DMS53 (cell line): ENCODE measurements at places on chromosomes 1 and 21.

- DNase-seq: no peak
Measured at GRCh38 chr1:115173151-115173550, 83.8 kb upstream of the TSPAN2 start.

DNA sequence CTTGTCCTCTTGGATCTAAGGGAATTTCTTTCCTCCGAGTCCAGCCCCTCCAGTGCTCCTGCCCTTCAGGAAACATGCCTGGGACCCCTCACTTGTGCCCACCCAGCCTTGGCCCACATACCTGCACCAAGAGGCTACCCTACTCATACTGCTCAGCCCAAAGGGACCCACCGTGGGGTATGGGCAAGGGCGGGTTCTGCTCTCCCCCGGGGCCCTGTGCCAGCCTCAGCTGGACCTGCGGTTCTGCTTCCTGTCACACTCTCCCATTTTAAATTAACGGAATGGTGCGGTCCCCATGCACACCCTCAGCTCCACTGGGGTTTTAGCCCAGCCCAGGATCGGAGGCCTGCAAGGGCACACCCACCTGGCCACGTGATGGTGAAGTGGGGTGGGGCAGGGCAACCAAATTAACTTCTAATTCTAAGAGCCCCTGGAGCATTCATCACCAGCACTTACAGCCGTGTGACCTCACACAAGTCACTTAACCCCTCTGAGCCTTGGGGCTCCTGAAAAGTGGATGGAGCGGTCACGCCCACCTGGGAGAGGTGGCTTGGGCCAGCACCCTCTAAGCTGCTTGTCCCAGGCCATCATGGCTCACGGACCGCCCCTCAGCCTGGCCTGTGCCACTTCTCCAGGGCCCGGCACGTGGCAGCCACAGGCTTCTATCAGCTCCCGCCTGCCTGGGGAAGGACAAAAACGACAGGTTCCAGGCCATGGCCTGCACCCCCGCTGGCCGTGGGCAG lies 28.3 kb downstream of the TP73 start:
- no peak for DNase-seq

DNA sequence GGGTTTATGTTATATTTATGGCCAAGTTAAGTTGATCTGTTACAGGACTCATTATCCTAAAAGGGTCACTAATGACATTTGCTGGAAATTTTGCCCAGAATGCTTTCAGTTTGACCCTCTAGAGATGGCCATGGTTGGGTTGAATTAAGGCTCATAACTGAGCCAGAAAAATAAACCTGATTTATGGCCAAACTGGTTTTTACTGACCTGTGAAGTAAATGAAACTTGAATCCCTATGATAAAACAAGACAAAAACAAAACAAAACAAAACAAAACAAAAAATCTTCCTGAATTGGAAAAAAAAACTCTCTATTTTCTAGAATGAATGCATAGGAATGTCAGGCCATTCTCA lies 72.5 kb upstream of the CLDN14 start:
- no peak for DNase-seq

- DNase-seq: no peak
Measured at GRCh38 chr1:18908911-18909771, 6.8 kb upstream of the ALDH4A1 start.

DNA sequence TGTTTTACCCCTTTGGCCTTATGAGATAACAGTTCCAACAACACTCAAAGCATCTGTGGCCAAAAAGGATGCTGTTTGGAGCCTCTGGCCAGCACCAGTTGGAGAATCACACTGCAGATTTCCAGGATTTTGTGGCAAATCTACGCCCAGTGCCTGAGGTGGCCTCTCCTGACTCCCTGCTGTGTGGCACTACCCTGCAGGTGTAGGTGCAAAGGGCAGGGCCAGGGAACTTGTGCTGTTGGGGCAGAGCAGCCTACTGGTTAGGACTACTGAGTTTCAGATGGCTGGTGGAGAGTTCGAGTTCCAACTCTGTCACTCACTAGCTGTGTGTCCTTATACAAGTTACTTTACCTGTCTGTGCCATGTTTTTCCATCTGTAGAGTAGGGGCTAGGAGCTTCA lies 170.5 kb downstream of the PTPRU start:
- DNase-seq: no peak

GRCh38 chr1:26740023-26740634 lies 44.3 kb downstream of the ARID1A start:
- no peak for DNase-seq

DNA sequence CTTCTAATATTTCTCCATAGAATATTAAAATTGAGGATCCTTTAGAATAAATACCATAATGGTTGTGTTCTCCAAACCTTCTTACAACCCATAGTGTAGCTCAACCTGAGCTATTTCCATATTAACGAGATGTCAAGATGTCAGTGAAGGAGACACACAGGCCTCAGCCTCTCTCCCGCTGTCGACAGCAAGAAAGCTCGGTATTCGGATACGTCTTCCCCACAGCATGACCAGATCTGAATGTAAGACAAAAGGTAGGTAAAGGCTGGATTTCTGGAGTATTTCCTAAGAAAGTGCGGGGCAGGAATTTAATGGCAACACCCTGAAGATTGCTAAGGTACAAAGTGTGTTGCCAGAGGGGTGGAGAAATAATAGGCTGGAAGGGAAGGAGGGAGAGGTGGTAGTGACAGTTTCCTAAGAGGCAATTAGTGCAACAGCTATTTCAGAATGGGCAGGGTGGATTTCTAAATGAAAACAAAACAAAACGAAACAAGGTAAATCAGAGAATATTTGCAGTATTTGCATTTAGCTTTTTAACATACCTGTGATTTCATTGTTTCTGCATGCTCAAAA lies 1.7 kb downstream of the ADSS2 start:
- no peak for DNase-seq

DNA sequence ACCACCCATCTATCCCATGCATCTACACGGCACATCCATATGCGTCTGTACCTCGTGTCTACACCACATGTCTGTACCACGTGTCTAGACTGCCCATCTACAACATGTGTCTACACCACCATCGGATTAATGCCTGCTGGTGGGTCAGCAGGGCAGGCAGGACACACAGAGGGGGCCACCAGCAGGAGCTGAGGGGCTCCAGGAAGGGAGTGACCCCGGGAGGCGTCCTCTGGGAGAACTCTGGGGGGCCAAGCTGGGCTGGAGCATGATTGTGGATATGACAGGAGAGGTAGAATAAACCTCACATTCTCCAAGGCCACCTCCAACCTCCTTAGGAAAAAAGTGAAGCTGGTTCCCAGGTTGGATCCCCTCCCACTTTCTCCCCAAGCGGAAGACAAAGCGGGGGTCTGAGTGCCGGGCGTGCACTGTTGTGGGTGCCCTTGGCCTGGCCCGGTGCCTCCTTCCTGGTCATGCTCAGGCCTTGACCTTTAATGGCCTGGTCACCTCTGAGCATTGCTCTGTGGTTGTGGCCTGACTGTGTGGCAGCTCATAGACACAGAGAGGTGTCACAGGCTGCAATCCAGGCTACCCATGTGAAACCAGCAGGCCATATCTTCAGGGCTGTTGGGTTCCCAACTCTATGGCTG lies 881 bp upstream of the ACTRT2 start:
- DNase-seq: no peak

GRCh38 chr1:92484472-92485380 lies 2.0 kb downstream of the GFI1 start:
- peak; percentile 91 for DNase-seq

DNA sequence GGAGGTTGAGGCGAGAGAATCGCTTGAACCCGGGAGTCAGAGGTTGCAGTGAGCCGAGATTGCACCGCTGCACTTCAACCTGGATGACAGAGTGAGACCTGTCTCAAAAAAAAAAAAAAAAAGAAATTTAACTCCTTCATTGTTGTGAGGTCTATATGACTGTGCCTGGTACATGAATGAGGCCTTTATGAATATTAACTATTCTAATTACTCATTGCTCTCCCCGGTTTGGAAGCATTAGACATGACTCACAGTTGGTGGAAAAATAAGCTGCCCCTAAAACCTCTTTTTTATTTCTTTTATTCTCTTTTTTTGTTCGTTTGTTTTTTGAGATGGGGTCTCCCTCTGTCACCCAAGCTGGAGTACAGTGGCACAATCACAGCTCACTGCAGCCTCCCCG lies 3.3 kb downstream of the NPPB start:
- no peak for DNase-seq

DNA sequence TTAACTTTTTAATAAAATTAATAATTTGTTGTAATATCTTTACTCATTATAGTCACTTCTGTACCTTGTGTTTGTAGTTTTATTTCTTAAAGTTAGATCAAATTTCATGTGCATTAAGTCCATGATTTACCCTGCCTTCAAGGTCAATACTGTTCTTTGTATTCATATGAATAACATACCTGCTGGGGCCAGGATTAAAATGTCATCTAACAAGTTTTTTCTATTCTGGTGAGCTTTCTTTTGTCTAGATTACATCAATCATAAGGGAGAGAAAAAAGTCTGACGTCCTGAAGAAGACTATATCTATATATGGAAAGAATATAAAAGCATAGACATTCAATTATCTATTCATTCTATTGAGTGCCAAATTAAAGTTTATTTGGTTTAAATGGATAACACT lies 232.6 kb downstream of the COL11A1 start:
- peak; percentile 40 for DNase-seq

GRCh38 chr1:51231896-51232295 lies 4.2 kb upstream of the RNF11 start:
- no peak for DNase-seq

DNA sequence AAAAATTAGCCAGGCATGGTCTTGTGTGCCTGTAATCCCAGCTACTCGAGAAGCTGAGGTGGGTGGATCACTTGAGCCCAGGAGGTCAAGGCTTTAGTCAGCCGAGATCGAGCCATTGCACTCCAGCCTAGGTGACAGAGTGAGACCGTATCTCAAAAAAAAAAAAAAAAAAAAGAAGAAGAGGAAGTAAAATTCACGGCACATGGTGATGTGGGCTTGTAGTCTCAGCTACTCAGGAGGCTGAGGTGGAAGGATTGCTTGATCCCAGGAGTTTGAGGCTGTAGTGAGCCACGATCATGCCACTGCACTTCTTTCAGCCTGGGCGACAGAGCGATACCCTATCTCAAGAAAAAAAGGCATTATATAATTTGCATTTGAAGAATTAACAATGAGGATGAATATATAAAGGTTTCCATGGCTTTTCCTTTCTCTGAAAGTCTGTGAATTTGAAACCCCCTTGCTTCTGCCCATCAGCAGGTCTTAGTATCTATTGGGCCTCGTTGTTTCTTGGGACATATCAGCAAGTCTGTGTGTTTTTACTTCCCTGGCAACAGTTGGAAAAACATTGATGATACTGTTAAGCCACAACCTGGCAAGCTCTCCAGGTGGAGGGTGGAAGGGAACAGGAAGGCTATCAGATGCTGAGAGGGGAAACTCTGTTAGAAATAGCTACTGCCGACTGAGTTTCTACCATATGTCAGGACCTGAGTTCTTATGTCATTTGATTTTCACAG lies 4.6 kb upstream of the PLA2G2D start:
- peak; percentile 49 for DNase-seq

GRCh38 chr1:106676021-106676420 lies 380.5 kb upstream of the PRMT6 start:
- DNase-seq: no peak

DNA sequence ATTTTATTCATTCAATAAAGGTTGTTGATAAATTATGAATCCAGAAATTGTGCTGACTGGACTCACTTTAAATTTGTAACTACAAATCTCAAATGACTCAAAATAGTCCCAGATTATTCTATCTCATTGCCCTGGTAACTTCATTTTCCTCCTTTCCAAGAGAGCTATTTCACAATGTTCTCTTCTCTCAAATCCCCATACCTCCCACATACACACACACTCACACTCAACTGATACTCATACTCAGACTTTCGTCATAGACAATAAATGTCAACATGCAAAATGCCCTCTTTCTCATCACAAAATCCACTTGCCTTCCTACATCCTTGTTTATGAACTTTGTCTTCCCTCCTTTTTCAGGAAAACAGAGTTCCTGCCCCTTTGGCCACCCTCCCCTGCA lies 33.3 kb downstream of the EXTL2 start:
- no peak for DNase-seq

DNA sequence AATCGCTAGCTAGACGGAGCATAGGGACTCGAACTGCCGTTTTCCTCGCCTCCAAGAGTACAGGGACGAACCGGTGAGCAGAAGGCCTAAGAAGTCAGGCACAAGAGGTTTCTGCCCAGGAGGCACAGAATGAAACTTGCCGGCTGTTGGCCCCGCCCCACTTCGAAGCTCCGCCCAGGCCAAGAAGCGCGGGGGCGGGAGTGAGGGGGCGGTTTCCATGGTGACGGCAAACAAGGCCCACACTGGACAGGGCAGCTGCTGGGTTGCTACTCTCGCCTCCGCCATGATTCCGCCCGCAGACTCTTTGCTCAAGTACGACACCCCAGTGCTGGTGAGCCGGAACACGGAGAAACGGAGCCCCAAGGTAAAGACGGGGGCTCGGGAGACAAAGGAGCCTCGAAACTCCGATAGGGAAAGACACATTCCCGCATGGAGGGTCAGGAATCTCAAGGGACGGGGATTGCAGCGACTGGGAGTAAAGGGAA lies at the start of gene DNALI1:
Gene DNALI1 (plus strand): TSS at position 229 of the 485 bp plus-strand sequence. CDS start 55 bp downstream, at position 284.
- peak; percentile 97 for DNase-seq

GRCh38 chr1:31891280-31891679 lies 46.9 kb downstream of the PTP4A2 start:
- DNase-seq: no peak

DNA sequence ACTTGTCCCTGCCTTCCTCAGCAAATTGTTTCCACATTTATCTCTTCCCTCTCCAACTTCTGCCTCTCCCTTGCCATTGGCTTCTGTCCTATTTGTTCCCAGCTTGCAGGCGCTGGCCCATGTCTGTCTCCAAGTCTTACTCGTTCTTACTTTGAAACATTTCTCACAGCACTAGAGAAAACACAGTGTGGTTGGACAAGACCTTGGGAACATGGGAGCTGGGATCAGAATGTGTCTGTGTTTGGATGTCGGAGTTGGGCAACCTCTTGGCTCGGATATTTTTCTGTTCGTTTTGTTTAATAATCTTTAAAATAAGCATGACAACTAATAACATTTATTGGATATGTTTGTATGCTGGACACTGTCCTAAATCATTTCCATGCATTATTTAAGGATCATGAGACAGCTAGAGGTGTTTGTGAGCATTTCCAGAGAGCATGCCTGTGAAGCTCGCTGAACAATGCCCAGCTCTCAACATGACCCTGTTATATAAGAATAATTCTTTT lies 5.9 kb upstream of the BRWD1 start:
- DNase-seq: no peak

GRCh38 chr21:30518876-30519275 lies 16.9 kb upstream of the KRTAP19-5 start:
- no peak for DNase-seq

DNA sequence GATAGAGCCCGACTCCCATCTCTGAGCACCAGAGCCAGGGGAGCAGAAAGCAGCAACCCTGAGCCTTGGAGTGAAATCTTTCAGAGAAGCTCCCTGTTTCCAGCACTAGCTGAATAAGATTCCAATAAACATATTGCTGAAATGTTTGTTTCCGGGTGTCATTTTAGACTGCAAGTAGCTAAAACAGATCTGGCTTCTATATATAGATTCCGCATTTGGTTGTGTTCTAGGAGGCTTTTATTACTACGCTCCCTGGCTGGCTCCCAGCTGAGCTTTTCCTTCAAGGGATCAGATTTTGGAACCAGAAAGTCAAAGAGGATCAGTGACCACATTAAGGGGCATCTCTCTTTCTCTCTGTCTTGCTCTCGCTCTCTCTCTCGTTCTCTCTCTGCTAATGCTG lies 88.2 kb downstream of the PAPPA2 start:
- DNase-seq: no peak
